ENCODE measurements at places on chromosomes 3 and 15. TPM values are rescaled to one million over a fixed set of nuclear protein-coding genes. Genes with fewer than 3 reads are reported as not detected.

GRCh38 chr15:80659375-80659774 lies 35.7 kb upstream of the ABHD17C start:
- no peak for DNase-seq
- H3K4me3 ChIP-seq = no peak overlapping the region
- no peaks in the 10 kb centered on the region for H3K36me3 ChIP-seq
- H3K4me1 ChIP-seq = no peaks in the 10 kb centered on the region
- H3K27ac ChIP-seq = no peak overlapping the region

DNA sequence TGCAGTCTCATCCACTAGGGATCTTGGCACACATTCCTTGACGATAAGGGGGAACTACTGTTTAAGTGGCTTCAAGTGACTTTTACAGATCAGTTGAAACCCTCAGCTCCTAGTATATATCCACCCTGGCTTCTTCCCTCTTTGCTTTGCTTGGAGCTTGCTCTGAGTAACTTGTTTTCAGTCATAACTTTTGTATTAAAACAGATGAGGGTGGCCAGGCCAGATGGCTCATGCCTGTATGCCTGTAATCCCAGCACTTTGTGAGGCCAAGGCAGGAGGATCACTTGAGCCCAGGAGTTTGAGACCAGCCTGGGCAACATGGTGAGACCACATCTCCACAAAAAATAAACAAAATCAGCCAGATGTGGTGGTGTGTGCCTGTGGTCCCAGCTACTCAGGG lies 42.4 kb downstream of the EOMES start:
- peak overlapping the region; percentile 50 for H3K27ac ChIP-seq
- DNase-seq = no peak
- H3K4me1 ChIP-seq = peaks cover 23% of the 10 kb centered on the region
- no peak overlapping the region for H3K4me3 ChIP-seq
- H3K27me3 ChIP-seq = no peaks in the 10 kb centered on the region

- H3K27me3 ChIP-seq = no peaks in the 10 kb centered on the region
- no peaks in the 10 kb centered on the region for H3K36me3 ChIP-seq
- no peak overlapping the region for H3K27ac ChIP-seq
- H3K4me3 ChIP-seq = no peak overlapping the region
- H3K4me1 ChIP-seq = no peaks in the 10 kb centered on the region
- no peak for DNase-seq
Observed at GRCh38 chr3:196339493-196340254, 1.5 kb upstream of the TM4SF19 start.

GRCh38 chr3:56219894-56220805 lies 248.1 kb downstream of the ERC2 start:
- H3K27me3 ChIP-seq = no peaks in the 10 kb centered on the region
- no peak overlapping the region for H3K27ac ChIP-seq
- no peak overlapping the region for H3K4me3 ChIP-seq
- DNase-seq = no peak

DNA sequence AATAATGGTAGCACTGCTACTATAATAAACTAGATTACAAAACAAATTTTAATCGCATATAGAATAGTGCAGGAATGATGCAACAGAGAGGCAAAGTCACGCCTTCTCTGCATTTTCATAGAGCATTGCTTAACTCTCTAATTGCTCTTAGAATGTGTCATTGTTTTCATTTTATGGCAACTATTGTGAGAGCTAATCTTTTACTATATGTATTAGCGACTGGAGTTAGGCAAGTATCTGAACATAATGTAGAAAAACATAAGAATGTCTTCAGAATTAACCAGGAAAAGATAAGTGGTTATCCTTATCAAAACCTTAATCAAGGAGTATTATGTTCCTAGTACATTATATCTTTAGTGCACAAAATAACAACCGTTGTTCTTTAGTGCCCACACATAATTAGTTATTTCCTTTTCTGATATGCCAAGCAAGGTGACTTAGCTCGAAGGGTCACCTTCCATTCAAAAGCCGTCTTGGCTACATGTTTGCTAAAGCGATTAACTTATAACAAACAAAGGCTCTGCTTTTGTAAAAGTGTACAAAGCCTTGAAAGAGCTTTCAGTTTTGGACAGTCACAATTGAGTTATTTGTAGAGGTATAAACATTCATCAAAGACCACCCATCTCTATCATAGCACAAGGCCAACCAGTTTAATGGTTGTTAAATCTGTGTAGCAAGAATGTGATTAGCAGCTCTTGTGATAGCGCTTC lies 1328.9 kb downstream of the ROBO2 start:
- DNase-seq = no peak
- no peak overlapping the region for H3K4me3 ChIP-seq
- H3K4me1 ChIP-seq = no peaks in the 10 kb centered on the region
- H3K36me3 ChIP-seq = no peaks in the 10 kb centered on the region
- H3K27ac ChIP-seq = no peak overlapping the region

GRCh38 chr3:143856252-143856970 lies 8.1 kb upstream of the SLC9A9 start:
- H3K4me1 ChIP-seq = no peaks in the 10 kb centered on the region
- no peaks in the 10 kb centered on the region for H3K36me3 ChIP-seq
- H3K27ac ChIP-seq = no peak overlapping the region
- DNase-seq = no peak

DNA sequence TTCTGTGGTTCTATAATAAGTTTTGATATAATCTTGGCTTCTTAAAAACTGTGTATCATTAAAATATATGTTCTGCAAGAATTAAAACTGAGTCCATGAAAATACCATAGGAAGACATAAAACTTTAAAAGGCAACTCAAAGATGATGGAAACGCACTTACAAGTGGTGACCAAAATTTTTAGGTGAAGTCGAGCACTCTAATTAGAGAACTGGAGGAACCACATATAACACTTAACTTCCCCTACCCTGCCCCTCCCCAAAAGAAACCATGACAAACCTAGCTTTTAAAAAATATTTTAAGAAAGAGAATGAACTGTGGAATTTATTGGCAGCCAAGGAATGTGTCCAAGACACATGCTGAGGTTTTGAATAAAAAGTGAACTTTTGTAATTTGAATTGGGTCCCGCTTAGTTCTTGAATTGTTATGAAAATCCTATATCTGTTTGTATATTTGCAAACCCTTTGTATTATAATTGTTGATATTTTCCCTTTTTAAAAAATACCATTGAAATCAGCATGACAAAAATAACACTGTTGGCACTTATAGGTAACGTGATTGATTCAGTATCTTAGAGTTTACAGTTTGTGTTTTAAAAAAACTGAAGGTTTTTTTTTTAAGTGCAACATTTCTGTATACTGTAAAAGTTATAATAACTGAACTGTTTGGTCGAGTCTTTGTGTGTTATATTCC lies 7.7 kb downstream of the NR2F2 start:
- H3K36me3 ChIP-seq = peaks cover 22% of the 10 kb centered on the region
- peak overlapping the region; percentile 67 for H3K4me3 ChIP-seq
- peak overlapping the region; percentile 99 for H3K27ac ChIP-seq
- peaks cover 12% of the 10 kb centered on the region for H3K4me1 ChIP-seq

- no peak overlapping the region for H3K4me3 ChIP-seq
- no peak overlapping the region for H3K27ac ChIP-seq
- H3K4me1 ChIP-seq = no peaks in the 10 kb centered on the region
- DNase-seq = no peak
Observed at GRCh38 chr3:106397006-106397405, 528.2 kb upstream of the CBLB start.

DNA sequence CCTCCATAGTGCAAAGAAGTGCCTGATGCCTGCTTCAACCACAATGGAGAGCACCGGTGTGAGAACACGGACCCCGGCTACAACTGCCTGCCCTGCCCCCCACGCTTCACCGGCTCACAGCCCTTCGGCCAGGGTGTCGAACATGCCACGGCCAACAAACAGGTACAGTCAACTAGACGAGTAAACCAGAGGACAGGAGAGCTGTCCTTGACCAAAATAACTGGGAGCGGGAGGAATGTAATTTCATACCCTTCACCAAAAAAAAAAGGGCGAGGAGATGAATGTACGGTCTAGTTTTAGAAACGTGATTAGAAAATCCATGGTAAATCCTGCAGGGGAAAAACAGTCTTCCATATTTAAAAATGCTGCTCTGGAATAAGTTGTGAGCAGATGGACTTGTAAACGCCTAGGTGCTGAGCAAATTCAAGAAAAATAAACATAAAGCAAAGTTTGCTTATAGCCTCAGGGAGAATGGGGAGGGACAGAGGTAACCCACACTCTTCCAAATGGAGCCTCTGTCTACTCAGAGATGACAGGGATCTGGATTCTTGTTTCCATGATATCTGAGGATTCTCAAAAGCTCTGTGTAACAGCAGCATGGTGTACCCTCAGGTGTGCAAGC lies 8.4 kb downstream of the THBS1 start:
- DNase-seq = no peak
- no peaks in the 10 kb centered on the region for H3K27me3 ChIP-seq

DNA sequence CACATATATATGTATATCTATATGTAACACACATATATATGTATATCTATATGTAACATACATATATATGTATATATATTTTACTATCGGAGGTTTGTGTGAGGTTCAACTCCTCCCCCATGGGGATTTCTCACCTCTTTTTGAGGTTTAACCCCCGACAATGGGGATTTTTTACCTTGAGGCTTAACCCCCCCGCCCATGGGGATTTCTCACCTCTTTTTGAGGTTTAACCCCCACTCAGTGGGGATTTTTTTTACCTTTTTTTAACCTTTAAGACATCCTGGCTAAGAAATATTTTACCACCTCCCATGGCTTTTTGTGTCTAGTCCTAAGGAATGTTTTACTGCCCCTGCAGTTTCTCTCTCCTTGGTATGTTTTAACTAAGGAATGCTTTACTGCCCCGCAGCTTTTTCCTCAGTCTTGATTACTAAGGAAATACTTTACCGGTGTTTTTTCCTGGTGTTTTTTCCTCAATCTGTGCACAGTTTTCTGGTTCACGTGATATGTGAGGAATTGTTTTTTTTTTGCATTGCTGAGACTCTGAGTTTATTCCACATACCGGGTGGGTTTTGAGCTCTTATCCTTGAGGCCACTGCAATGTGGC lies 185.2 kb downstream of the KLF13 start:
- H3K4me1 ChIP-seq = no peaks in the 10 kb centered on the region
- no peaks in the 10 kb centered on the region for H3K27me3 ChIP-seq
- no peak overlapping the region for H3K27ac ChIP-seq
- H3K4me3 ChIP-seq = no peak overlapping the region
- H3K36me3 ChIP-seq = no peaks in the 10 kb centered on the region
- DNase-seq = no peak

DNA sequence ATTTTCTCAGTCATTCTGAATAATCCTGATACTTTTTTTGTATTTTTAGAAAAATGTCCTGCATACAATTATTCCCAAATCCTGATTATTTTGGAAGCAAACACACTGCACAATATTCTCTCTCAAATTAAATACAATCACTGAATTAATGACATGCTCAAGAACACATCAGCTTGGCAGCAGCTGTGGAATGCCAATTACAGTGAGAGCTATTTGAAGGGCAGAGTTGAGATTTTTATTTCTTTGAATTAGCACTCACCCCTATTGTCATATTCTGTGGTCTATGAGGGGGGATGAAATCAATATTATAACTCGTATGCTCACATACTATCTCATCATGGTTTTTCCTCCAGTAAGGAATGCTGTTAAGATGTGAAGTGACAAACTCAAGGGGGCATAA lies 312.2 kb downstream of the CNTN3 start:
- H3K4me3 ChIP-seq = no peak overlapping the region
- no peaks in the 10 kb centered on the region for H3K27me3 ChIP-seq
- H3K36me3 ChIP-seq = no peaks in the 10 kb centered on the region
- DNase-seq = no peak

DNA sequence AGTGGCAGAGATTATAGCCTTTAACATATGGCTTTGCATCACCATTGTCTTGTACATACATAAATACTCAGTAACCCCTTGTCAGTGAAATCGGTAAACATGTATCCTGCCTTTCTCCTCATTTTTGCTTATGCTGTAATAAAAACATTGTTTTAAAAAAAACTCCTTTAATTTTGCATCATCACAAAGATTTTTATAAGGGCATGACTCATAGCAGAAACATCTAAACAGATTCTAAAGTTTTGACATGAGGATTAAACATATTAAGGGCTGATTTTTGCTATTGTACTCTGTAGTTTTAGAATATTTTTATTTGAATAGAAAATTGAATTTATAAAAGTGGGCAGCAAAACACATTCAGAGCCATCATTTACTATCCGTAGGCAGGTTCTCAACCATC lies 275.9 kb downstream of the ZIC4 start:
- no peak overlapping the region for H3K4me3 ChIP-seq
- no peaks in the 10 kb centered on the region for H3K27me3 ChIP-seq
- H3K36me3 ChIP-seq = no peaks in the 10 kb centered on the region

GRCh38 chr3:160127308-160127707 lies 97.9 kb upstream of the C3orf80 start:
- H3K36me3 ChIP-seq = no peaks in the 10 kb centered on the region
- no peak overlapping the region for H3K4me3 ChIP-seq
- no peak overlapping the region for H3K27ac ChIP-seq
- no peaks in the 10 kb centered on the region for H3K4me1 ChIP-seq

- H3K4me1 ChIP-seq = peaks cover 7% of the 10 kb centered on the region
- no peaks in the 10 kb centered on the region for H3K27me3 ChIP-seq
- no peak for DNase-seq
- no peak overlapping the region for H3K4me3 ChIP-seq
- H3K27ac ChIP-seq = no peak overlapping the region
Observed at GRCh38 chr3:140097874-140098635, 163.1 kb downstream of the CLSTN2 start.

DNA sequence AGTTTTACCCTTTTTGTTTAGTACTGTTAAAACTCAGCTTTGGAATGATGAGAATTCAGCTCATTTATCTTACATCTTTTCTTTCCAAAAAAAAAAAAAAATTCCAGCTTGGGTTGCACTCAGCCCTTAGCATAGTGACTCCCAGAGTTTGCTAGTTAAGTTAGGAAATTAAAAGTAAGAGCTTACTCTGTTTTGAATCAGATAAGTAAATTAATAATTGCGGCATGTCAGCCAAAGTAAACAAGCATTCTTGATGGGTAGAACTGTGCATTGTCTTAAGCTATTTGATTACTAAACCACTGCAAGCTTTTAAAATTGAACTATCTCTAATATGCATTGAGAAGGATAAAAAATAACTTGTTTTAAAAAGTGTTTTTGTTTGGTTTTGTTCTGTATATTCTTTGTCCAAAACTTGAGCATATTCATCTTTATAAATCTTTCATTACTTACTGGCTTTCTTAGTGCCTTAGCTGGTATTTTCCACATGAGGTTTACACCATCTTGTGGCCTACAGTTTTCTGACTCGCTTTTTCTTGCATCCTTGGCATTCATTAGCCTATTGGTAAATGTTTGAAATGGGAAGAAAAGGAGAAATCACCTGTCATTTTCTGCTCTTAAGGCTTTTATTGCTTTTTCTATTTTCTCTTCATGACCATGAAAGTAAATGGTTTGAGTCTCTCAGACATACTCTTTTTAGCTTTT lies 107.6 kb downstream of the FILIP1L start:
- peaks cover 43% of the 10 kb centered on the region for H3K4me1 ChIP-seq
- H3K36me3 ChIP-seq = no peaks in the 10 kb centered on the region
- H3K27ac ChIP-seq = peak overlapping the region; percentile 24
- H3K4me3 ChIP-seq = no peak overlapping the region

The SERPINI2 gene
- not detected for total RNA-seq

The RNF168 gene
- total RNA-seq = 26.0 TPM

The TTLL13 gene
- not detected for total RNA-seq

The DPPA2 gene
- not detected for total RNA-seq

The TMC3 gene
- 2.7 TPM for total RNA-seq

The CEMIP gene
- 0.74 TPM for total RNA-seq

The PRKCD gene
- total RNA-seq = 32.2 TPM
